Activated T-cell treated with anti-CD3 and anti-CD28 coated beads for 48 hours (primary cell): ENCODE measurements at places on chromosomes 1 and 21.

- DNase-seq = no peak
Observed at GRCh38 chr1:47572731-47573430, 135.0 kb downstream of the FOXD2 start.

DNA sequence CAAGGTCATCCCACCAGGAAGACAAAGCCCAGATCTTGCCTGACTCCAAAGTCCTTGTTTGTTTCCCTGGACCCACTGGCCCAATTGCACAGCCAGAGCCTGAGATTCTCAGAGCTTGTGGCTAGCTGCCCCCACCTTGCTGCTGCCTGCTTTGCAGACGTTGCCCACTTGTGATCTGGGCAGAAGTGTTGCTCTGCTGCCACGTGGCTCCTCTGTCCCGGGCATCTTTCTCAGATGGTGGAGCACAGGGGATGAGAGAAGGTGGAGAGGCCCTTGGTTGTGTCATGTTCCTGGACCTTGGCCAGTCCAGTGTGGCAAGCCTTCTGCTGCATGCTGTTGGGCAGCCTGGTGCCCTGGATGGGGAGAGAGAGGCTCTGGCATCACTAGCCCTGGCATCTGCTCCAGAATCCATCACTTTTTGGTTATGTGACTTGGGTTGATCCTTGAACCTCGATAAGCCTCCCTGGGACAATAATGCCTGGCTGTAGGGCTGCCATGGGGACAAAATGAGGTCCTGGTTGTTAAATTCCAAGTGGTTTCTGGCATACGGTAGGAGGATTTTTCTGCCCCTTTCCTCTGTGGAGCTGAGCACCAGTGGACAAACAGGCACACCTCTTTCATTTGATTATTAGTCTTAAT is 1.5 kb upstream of the NR0B2 start:
- no peak for DNase-seq

GRCh38 chr1:20291645-20292084 is 990 bp downstream of the VWA5B1 start:
- DNase-seq = no peak

DNA sequence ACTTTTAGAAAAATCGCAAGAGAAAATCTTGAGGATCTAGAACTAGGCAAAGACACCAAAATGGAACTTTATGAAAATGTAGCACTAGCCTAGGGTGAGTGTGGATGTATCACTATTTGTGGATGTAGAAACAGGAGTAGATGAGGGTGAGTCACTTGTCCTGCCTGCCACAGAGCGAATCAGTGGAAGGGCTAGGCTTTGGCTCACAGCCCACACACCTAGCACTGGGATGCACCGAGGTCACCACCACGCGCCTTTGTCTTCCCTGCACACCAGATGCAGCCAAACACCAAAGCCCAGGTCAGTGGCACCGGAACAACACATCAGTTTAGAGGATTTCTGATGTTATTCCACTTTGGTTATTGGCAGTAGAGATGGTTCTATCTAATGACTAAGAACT is 38.2 kb downstream of the PKNOX1 start:
- no peak for DNase-seq

DNA sequence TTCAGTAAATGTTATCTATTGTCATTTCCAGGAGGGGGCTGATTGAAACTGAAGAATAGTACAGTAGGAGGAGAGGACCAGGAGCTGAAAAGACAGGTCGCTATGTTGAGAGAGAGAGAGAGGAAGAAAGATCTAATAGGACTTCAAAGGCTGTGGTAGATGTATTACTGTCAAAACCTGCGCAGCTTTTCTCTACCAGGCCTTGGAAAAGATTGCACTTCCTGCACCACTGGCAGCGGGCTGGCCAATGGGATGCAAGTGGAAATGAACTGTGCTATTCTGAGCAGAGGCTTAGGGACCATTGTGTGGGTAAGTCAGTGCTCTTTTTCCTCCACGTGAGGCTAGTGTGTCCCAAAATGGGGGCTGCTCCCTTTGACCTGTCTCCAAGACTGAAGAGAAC is 47.1 kb downstream of the MDM4 start:
- no peak for DNase-seq

- peak; percentile 6 for DNase-seq
Observed at GRCh38 chr1:5273280-5274003, 619.0 kb downstream of the AJAP1 start.

- DNase-seq = no peak
Observed at GRCh38 chr1:13893409-13893821, 193.4 kb downstream of the PRDM2 start.

DNA sequence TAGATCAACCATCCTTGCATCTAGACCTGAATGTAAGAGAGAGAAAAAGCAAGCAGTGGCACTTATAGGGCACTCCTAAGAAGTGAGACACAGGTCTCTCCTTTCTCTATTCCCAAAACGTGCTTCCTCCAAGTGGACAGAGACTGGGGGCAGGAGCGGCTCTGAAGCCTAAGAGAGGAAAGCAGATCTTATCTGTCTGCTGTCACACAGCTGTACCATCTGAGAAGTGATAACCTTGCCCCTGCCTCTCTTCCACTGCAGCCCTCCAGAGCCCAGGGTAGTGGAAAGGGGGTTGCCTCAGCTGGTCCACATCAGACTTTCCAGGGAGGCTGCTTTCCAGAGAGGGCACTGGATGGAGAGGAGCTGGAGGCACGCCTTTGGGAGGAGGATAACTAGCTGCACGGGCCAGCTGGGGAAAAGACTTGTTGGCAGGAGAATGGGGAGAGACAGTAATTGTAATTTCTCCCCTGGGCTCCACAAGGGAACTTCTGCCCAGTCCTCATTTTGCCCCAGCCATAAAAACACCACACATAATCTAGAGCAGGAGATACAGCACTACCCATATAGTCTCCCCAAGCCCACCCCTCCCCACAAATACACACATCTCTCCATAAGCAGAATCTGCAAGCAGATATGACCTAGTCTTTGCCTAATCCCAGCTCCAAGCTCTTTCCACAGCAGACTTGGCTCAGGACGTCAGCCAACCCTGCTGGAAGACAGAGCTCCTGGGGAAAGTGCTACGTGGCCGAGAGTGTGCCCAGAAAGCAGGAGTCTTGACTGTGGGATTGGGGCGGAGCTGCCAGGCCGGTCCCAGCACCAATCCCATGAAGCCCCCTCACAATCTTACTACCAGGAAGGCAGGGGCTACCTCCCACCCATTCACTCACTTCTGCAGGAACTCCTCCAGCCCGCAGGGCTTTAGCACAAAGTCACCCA is 31.2 kb downstream of the PIK3C2B start:
- no peak for DNase-seq

GRCh38 chr1:31372051-31372450 is 825 bp downstream of the FABP3 start:
- no peak for DNase-seq

DNA sequence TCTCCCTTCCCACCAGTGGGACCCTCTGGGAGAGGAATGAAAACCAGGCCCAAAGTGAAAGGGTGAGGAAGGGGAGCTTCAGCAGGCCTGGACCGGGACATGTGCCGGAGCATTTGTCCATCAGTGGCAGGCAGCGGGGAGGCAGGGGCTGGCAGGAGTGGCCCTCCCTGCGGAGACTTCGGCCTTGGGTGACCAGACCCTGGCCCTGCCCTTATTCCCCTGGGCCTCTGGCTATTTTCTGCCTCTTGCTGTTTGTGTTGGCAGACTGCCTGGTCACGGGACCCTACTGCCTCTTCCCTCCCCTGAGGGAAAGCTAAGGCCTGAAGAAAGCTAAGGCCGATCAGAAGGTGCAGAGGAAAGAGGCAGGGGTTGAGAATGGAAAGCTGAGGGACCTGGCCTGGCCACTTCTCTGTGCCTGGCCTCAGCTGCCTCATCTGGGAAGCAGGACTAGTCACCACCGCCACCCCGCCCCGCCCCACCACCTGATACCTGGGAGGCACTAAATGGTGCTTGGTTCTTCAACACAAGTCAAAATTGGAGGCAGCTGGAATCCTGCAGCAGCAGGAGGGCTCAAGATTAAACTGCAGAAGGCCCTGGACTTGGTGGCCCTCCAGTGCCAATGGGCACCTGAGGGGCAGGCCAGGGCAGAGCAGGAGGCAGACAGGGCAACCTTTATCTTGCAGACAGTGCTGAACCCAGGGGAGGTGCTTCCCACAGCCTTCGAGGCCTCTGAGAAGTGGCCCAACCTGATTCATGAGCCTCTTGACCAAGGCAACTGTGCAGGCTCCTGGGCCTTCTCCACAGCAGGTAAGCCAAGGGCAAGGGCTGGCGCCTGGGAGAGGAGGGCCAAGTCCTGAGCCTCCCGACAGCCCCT is 7.9 kb downstream of the TINAGL1 start:
- no peak for DNase-seq
